ENCODE measurements at places on chromosomes 2 and 18. TPM values are rescaled to one million over a fixed set of nuclear protein-coding genes. Genes with fewer than 3 reads are reported as not detected.

ASB18 gene
- not detected for total RNA-seq

- no peaks in the 10 kb centered on the region for H3K36me3 ChIP-seq
- no peak for DNase-seq
- no peaks in the 10 kb centered on the region for H3K27me3 ChIP-seq
Measured at GRCh38 chr2:69977186-69977585, 15.8 kb upstream of the ASPRV1 start.

DNA sequence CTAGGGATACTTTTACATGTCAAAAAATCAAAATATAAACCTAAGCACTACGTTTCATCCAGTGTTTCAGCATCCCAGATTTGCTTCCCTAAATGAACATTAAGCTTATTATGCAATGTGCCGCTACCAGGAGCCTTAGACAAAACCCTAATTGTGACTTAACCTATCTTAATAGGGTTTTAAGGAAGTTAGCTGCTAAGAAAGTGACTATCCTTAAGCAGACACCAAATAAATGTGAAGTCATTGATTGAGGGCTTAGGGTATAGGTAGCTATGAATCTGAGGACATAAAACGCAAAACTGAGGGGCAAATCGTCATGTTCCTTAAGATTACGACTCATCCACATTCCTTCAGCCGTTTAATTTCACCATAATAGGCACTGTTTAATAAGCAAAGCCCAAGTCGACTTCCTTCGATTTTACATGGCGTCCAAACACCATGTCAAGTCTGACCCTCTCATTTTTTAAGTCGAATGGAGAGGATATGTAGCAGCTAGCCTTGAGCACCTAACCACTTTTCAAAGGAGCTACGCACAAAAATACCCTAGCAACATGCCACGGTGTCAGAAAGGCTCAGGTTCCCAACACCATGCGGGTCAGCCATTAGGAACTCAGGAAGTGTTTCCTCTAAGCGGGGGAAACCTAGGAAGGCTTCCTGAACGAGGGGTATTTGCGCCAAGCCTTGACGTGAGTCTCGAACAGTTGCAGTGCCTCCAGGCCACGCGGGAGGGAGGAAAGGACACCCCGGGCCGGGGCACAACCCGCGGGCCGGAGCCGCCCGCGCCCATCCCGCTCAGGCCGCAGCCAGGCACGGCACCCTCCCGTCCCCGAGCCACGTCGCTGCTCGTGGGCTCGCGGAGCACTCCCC is 1.0 kb downstream of the HDLBP start:
- peak overlapping the region; percentile 84 for H3K4me3 ChIP-seq
- H3K27ac ChIP-seq, result peak overlapping the region; percentile 99
- DNase-seq, result peak; percentile 64
- H3K36me3 ChIP-seq, result no peaks in the 10 kb centered on the region
- peaks cover 33% of the 10 kb centered on the region for H3K4me1 ChIP-seq

- no peaks in the 10 kb centered on the region for H3K4me1 ChIP-seq
- H3K36me3 ChIP-seq, result no peaks in the 10 kb centered on the region
- peak; percentile 95 for DNase-seq
- H3K27me3 ChIP-seq, result no peaks in the 10 kb centered on the region
Measured at GRCh38 chr2:234135750-234136221, 85.3 kb downstream of the SPP2 start.

SIGLEC15 gene
- total RNA-seq, result not detected

- no peaks in the 10 kb centered on the region for H3K27me3 ChIP-seq
- no peaks in the 10 kb centered on the region for H3K36me3 ChIP-seq
- H3K27ac ChIP-seq, result no peak overlapping the region
- no peak overlapping the region for H3K4me3 ChIP-seq
- DNase-seq, result no peak
Measured at GRCh38 chr18:74631623-74632350, 34.1 kb downstream of the ZNF407 start.

DNA sequence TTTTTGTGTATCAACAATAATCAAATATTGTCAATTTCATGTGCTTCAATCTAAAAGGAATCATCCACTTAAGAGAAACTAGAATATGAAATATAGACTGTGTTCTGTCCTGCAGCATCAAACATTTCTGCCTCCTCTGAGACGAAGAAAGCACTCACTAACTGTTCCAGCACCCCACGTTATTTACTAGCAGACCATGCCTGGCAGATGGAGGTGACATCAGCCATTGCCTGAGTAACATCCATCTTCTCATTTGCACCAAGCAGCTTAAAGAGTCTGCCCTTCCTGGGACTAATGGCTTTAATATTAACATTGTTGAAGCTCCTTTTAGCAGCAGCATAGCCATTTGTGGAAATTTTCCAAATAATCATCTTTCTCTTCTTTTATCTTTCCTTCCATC is 25.7 kb downstream of the SGPP2 start:
- no peaks in the 10 kb centered on the region for H3K4me1 ChIP-seq
- no peaks in the 10 kb centered on the region for H3K27me3 ChIP-seq
- no peak overlapping the region for H3K27ac ChIP-seq
- H3K4me3 ChIP-seq, result no peak overlapping the region
- no peak for DNase-seq

FBXO36 gene
- 9.0 TPM for total RNA-seq

OR6B2 gene
- not detected for total RNA-seq

CNDP1 gene
- not detected for total RNA-seq

PLGLB1 gene
- 0.27 TPM for total RNA-seq

DNA sequence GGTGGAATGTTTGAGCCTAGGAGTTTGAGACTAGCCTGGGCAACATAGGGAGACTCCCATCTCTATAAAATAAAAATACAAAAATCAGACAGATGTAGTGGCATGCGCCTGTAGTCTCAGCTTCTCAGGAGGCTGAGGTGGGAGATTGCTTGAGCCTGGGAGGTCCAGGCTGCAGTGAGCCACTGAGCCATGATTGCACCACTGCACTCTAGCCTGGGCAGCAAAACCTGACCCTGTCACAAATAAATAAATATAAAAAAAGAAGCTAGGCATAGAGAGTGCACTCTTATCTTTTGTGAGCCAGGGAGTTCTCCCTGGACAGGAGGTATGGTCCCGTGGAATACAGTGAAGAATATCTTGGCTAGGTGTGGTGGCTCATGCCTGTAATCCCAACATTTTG is 11.0 kb upstream of the KYNU start:
- no peaks in the 10 kb centered on the region for H3K27me3 ChIP-seq
- DNase-seq, result no peak
- H3K4me1 ChIP-seq, result no peaks in the 10 kb centered on the region
- H3K36me3 ChIP-seq, result no peaks in the 10 kb centered on the region

DNA sequence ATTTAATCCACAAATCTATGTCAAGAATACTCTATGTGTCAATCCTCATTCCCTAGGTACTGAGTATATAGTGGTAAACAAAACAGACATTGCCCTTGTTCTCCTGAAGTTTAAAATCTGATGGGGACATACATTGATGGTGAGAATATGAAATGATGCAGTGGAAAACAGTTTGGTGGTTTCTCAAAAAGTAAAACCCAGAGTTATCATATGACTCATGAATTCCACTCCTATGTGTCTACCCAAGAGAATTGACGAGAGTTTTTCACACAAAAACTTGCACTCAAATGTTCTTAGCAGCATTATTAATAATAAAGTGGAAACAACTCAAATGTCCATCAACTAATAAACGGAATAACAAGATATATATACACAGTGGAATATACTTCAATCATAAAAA is 586.7 kb downstream of the CCDC85A start:
- H3K4me3 ChIP-seq, result no peak overlapping the region
- H3K27me3 ChIP-seq, result no peaks in the 10 kb centered on the region
- no peaks in the 10 kb centered on the region for H3K36me3 ChIP-seq
- H3K4me1 ChIP-seq, result no peaks in the 10 kb centered on the region
- no peak overlapping the region for H3K27ac ChIP-seq

DNA sequence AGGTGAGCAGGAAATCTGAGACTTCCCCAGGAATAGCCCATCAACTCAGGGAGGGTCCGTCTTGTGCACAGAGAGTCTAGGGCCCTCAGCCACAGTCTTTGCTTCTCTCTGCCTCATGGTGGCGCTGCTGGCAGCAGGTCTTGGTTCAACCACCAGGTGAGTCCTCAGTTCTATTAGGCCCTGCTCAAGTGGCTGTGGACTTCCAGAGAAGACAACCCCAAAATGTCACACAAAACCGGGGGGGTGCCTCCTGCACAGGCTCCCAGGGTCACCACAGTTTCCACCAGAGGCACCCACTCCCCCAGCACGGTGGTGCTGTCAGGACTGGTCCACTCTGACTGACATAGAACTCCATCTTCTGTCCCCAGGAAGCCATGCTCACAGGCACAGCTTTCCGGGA is 2.4 kb upstream of the CHRNG start:
- peak; percentile 84 for DNase-seq
- no peak overlapping the region for H3K27ac ChIP-seq
- no peaks in the 10 kb centered on the region for H3K36me3 ChIP-seq
- H3K4me1 ChIP-seq, result peaks cover 4% of the 10 kb centered on the region

GRCh38 chr2:159637988-159638501 is 21.7 kb upstream of the BAZ2B start:
- DNase-seq, result no peak
- H3K4me3 ChIP-seq, result no peak overlapping the region
- no peak overlapping the region for H3K27ac ChIP-seq
- no peaks in the 10 kb centered on the region for H3K36me3 ChIP-seq
- H3K27me3 ChIP-seq, result no peaks in the 10 kb centered on the region

DNA sequence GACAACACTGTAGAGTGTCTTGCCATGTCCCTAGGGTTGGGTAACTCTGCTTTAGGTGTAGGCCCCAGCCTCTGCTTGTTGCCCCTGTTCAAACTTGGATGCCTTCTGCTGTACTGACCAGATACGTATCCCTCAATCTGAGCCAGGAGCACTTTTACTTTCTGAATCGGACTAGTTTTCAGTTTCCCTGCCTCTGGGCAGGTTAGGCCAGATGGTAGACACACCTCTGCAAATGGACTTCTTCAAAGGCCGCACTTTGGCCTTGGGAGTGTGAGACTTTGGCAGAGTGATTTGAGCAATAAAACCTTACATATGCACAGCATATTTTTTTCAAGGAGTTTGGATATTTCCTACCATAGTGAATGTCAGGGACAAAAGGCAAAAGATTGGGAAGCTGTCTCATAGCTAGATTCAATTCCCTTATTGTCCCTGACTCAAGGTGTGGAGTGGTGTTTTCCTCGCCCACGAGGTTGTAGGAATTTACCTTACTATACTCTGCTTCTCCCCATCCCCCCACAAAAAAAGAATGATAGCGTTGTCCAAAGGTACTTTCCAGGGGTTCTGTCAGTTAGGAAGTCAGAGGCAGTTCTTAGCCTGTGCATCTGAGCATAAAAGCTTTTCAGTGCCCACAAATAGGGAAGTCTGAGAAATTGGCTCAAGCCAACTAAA is 15.3 kb upstream of the PARD3B start:
- no peaks in the 10 kb centered on the region for H3K27me3 ChIP-seq

GRCh38 chr2:112629224-112629623 is 16.5 kb upstream of the SLC20A1 start:
- H3K27ac ChIP-seq, result no peak overlapping the region
- DNase-seq, result no peak
- H3K4me1 ChIP-seq, result peaks cover 16% of the 10 kb centered on the region
- no peaks in the 10 kb centered on the region for H3K27me3 ChIP-seq
- no peaks in the 10 kb centered on the region for H3K36me3 ChIP-seq

DNA sequence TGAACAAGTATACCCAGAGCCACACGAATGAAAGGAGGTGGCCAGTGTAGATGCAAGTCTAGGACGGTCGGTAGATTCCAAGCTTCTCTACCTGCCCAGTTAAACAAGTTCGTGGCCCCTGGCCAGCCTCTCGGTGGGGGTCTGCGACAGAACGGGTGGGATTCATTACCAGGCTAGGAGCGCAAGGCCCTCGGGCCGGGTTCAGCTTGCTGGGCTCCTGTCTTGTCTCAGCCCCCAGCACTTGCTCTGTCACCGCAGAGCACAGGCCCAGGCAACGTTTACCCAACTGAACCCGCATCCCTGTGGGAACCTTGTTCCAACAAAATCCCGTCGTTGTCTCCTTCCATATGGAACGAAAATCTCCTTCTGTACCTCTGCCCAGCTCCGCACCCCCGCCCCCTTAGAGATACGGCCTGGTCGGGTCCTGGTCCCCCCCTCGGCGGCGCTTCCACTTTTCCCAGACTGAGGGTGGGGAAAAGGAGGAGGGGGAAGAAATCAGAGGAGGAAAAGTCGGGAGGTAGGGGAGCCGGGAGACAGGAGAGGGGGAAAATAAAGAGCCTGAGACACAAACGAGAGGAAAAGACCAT is 1.9 kb upstream of the EMX1 start:
- H3K4me3 ChIP-seq, result peak overlapping the region; percentile 56
- no peak overlapping the region for H3K27ac ChIP-seq
- peaks cover 99% of the 10 kb centered on the region for H3K27me3 ChIP-seq
- H3K36me3 ChIP-seq, result no peaks in the 10 kb centered on the region

DPYSL5 gene
- total RNA-seq, result 10.3 TPM

POTEC gene
- not detected for total RNA-seq

DNA sequence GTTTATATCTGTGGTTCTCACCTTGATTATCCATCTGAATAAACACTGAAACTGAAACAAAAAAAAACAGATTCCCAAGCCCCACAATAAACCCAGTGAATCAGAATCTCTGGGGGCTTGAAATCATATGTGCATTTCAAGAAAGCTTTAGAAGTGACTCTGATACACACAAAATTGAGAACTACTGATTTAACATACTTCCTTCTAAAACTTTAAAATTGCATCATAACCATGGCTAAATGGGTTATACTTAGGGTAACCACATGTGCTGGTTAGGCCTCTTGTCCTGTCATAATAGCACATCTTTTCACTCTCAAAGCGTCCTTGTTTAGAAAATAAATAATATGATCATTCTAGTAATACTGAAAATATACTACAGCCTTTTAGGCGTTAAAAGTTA is 100.9 kb downstream of the ATAD2B start:
- no peak overlapping the region for H3K4me3 ChIP-seq
- no peak for DNase-seq
- H3K4me1 ChIP-seq, result no peaks in the 10 kb centered on the region
- no peaks in the 10 kb centered on the region for H3K27me3 ChIP-seq
- H3K27ac ChIP-seq, result no peak overlapping the region

- no peaks in the 10 kb centered on the region for H3K27me3 ChIP-seq
- no peak overlapping the region for H3K27ac ChIP-seq
- no peaks in the 10 kb centered on the region for H3K36me3 ChIP-seq
Measured at GRCh38 chr2:3899536-3900155, 196.3 kb downstream of the DCDC2C start.

DNA sequence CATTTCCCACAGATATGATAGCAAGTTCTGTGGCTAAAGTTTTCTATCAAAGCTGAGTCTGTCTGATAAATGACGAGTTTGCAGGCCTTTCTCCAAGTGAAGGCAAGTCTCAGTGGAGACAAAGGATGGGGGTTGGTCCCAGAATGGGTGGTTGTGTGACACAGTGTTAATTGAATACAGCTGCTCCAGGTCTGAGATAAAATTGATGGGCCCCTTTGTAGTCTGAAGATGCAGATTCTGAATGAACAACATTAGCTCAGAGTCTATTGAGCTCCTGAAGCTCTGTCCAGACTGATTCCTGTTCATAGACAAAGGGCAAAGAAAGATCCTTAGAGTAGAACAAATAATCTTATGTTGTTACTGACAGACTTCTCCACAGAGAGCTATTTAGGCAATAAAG is 296.9 kb upstream of the CYRIA start:
- H3K36me3 ChIP-seq, result no peaks in the 10 kb centered on the region
- H3K4me3 ChIP-seq, result no peak overlapping the region
- no peak overlapping the region for H3K27ac ChIP-seq
- DNase-seq, result no peak
- no peaks in the 10 kb centered on the region for H3K4me1 ChIP-seq

Data from GM23338 (cell line).